ENCODE measurements at places on chromosomes 5 and 9.

- DNase-seq, result peak; percentile 0
Observed at GRCh38 chr9:19127871-19128500, 694 bp upstream of the PLIN2 start.

- DNase-seq, result no peak
Observed at GRCh38 chr5:81908044-81908443, 63.8 kb upstream of the ATG10 start.

DNA sequence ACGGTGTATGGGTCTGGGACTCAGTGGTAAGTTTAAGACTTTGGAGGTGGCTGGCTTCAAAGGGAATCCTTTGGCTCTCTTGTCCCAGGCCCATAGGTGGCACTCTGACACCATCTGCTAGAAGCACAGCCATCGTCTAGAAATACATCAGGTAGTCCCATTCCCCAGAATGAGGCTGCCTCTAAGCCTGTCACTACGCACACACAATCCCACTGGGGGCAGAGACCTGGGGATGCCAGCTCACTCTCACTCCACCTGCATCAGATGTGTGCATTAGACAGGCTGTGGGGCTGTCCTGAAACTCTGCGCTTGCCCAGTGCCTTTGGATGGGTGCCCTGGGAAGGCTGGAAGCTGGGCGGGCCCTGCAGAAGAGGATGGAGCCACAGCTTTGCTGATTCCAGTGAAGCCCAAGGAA, 127.5 kb upstream of the PANK3 start:
- DNase-seq, result no peak

DNA sequence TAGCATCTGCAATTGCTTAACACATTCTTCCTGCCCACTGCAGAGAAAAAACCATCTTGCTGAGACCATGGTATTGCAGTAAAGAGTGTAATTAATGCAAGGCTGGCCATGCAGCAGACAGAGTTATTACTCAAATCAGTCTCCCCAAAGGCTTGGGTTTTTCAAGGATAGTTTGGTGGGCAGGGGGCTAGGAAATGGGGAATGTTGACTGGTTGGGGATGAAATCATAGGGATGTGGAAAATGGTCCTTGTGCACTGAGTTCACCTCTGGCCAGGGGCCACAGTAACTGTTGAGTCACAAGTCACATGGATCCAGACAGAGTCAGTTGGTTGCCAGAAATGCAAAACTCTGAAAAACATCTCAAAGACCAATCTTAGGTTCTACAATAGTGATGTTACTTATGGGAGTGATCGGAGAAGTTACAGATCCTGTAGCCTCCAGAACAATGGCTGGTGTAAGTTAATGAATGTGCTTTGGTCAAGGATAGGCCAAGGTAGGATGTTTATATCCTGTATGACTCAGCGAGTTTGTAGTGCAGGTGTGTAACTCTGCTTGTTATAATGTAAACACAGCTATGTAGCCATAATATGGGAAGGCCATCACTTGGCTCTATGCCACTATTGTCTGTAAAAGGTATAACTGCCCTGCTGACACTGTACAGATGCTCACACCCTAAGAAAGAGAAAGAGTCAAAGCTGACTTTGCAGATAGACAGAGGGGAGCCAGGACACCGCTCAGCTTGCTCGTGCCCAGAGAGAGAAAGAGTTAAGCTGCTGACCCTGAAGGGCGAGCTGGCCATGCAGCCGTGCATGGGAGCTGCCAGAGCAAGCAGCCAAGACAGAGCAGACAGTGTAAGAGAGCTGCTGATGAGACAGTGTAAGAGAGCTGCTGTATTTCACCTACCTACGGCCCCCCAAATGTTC, 27.2 kb downstream of the C9orf152 start:
- DNase-seq, result no peak

DNA sequence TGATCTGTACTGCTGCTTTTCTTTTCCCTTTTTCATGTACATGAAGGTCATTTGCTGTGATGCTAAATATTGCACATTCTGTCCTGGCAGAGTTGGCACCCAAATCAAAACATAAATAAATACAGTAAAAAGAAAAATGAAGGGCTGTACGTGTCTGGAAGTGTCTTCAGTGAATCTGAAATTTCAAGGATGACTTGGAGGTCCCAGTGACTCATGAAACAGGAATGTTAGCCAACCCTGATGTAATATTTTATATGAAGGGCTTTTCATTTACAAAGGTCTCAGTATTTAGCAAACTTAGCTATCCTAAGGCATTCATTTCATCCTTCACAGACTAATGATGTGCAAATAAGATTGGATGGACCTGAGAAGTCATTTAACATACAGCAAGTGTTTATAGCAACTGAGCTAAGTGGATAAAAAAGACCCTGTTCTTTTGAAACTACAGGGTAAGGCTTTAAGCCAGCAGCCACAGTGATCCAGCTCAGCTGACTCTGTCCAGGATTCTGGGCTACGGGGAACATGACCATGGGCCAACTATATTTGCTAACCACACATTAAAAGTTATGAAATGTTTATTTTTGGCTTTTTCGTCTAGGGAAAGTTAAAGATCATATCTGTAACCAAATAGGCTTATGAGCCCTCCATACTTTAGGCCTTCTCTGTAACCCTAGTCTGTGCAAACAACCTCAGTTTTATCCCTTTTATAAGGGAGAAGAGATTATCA, 104.0 kb upstream of the DMRTA1 start:
- no peak for DNase-seq

- no peak for DNase-seq
Observed at GRCh38 chr5:34037726-34038125, 5.3 kb downstream of the C1QTNF3 start.

DNA sequence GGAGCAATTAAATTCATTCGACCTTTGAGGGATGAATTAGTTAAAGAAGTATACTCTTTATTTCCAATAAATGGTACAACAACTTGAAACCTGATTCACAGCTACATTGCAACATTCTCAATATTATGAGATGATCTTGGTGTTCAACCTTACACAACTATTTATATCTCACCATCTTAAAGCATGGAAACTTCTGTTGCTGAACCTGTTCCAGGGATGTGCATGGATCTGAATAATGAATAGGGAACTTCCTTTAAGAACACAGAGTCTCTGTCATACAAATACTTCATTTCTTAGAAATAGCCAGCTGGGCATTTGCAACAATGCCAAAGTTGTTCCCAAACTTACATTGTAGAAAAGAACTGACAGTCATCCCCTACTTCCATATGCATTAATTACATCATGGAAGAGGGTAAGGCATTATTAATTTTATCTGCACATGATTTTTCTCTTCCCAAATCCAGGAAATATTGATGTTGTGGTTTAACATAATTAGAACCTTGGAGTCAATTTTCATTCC, 39.8 kb upstream of the CCDC112 start:
- no peak for DNase-seq

- no peak for DNase-seq
Observed at GRCh38 chr9:16368237-16369087, 502.0 kb downstream of the BNC2 start.

- DNase-seq, result no peak
Observed at GRCh38 chr5:167916261-167916691, 375.2 kb upstream of the WWC1 start.

GRCh38 chr5:74026310-74026709, 400.3 kb downstream of the ARHGEF28 start:
- no peak for DNase-seq

GRCh38 chr5:90549729-90550275, 8.8 kb upstream of the ADGRV1 start:
- DNase-seq, result no peak

GRCh38 chr9:76530458-76531110, 71.6 kb downstream of the GCNT1 start:
- DNase-seq, result no peak

Data from activated CD8-positive, alpha-beta memory T cell treated with anti-CD3 and anti-CD28 coated beads for 4 hours (primary cell).